ENCODE measurements at places on chromosomes 7 and 10. TPM values are rescaled to one million over a fixed set of nuclear protein-coding genes. Genes with fewer than 3 reads are reported as not detected.

LRRD1 gene
- not detected for total RNA-seq

NKX1-2 gene
- not detected for total RNA-seq

ACTA2 gene
- 1,936 TPM for total RNA-seq

UCN3 gene
- total RNA-seq, result not detected

UPK3B gene
- total RNA-seq, result 126 TPM

CUBN gene
- total RNA-seq, result 0.15 TPM

ATG9B gene
- not detected for total RNA-seq

GRCh38 chr7:33986951-33987947 lies 81.9 kb downstream of the BMPER start:
- no peak for DNase-seq

DNA sequence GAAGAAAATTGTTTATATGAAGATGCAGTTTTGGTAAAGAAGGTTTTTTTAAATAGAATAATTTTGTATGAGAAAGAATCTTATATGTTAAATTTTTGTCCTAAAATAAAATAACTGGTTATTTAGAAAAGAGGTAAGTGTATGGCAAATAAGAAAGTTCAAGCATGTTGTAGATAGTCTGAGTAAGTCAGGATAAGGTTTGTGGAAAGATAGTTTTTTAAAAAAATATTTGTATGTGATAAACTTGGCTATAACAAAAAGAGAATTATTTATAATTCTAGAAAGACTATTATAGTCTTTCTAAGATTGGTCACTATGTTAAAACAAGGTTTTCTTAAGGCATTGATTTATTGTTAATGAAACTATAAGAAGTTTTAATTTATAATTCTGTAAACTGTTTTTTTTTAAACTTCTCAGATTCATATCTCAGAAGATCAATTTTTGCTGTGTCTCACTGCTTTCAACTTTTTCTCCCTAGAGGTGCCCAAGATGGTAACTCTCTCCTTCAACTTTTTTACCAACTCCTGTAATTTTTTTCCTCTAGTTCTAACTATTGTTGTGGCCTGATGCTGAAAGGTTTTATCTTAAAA lies 698.6 kb downstream of the CCSER2 start:
- DNase-seq, result no peak

DNA sequence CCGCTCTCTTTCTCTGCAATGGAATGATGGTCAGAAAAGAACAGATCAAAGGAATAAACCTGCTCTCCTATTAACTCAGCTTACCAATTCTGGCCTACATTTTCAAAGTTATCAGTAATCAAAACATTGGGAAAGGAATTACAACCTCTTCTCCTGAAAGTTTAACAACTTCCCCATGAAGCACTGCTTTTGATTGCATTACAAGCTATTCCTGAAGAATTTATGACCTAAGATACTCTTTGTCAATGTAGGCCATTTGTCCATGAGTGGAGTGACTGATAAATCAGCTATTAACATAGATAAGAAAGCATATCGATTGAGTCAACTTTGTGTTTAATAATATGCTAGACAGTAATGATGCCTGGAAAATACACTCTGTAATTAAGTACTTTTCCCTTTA lies 271.7 kb upstream of the C7orf33 start:
- no peak for DNase-seq

DNA sequence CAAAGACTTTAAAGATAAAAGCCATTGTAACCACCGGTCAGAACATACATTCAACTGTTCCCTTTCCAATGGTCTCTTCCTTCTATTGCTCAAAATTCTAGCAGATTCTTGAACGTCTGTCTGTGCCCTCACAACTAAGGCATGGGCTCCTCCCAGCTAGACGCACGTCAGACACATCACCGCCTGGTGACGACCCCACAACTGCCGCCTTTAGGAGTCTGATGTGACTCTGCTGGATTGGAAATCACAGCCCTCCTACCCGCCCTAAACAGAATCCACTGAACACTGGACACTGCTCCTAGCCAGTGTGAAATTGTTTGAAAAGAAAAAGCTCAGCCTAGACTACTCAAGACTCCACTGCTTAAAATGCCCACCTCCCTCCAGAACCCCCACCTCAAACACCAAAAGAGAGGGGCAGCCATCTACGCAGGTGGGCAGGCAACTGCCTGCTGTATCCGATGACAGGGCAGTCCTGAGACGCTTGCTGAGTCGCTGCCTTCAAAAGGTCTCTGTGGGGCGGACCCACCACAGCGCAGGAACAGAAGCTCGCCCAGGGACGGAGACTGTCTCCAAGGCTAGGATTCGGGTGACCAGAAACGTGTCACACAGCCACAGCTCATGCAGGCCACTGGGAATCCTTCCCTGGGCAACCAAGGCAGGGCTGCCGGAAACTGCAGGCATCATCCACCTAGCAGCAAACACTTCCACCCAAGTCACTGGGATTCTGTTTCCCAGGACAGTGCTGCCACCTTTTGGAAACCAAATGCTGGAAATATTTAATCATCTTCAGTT lies 34.7 kb downstream of the GSDME start:
- peak; percentile 49 for DNase-seq

DNA sequence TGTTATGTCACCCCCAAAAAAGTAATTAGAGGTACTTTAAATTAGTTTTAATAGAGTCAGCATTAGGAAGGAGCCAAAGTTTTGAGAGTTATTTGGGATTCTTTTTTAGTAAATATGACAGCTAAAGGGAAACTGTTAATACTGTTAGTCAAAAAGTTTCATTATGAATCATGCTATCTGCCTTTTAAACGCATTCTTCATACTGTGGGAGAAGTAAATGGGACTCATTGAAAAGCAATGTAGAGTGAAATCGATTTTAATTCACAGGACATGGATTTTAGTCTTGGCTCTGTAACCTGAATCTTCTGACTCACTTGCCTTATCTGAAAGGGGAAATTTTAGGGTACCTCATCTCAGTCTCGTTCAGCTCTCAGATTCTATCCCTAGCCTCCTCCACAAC lies 105.1 kb downstream of the AASS start:
- no peak for DNase-seq

DNA sequence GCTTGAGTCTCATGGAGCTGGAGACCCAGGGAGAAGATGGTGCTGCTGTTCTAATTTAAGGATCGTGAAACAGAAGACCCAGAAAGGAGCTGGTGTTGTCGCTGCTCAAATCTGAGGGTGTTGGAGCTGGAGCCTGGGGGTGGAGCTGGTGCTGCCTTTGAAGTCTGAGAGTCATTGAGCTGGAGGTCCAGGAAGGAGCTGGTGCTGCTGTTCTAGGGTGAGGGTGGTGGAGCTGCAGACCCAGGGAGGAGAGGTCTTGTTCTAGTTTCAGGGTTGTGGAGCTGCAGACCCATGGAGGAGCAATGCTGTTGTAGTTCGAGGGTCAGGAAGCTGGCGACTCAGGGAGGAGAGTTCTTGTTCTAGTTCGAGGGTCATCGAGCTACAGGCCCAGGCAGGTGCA lies 84.1 kb upstream of the ZNF479 start:
- DNase-seq, result no peak

GRCh38 chr10:115727129-115727528 lies 545.9 kb downstream of the GFRA1 start:
- no peak for DNase-seq

- no peak for DNase-seq
Observed at GRCh38 chr7:102888561-102889233, 24.1 kb upstream of the LRRC17 start.

DNA sequence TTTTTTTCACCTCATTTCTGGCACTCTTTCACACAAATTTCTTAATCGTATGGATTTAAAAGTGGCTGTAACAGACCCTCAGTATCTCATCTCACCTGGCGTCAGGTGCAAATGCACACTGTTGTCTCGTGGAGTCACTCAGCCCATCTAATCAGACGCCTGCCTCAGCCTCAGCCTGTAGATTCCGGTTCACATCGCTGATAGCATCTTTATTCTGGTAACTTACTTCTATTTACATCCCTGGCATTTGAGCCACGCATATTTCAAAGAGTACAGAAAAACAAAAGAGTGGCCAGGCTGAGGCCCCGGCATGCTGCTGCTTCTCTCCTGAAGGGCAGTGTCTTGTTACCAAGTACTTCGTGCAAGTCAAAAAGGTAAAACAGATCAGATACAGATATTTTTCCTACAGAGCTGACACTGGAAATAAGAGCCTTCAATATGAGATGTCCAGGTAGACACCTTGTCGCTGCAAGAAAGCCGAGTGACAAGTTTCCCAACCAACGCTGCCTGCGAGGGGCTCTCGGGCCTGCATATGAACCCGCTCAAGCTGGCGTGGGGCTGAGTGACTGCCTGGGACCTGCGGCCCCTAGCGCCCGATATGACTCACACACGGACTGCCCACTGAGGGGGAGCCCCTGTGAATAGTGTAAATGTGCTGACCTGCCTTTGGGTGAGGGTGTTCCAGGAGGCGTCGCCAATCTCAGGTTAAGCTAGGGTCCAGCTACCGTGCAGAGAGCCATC lies 4.3 kb downstream of the VIPR2 start:
- DNase-seq, result peak; percentile 43

DNA sequence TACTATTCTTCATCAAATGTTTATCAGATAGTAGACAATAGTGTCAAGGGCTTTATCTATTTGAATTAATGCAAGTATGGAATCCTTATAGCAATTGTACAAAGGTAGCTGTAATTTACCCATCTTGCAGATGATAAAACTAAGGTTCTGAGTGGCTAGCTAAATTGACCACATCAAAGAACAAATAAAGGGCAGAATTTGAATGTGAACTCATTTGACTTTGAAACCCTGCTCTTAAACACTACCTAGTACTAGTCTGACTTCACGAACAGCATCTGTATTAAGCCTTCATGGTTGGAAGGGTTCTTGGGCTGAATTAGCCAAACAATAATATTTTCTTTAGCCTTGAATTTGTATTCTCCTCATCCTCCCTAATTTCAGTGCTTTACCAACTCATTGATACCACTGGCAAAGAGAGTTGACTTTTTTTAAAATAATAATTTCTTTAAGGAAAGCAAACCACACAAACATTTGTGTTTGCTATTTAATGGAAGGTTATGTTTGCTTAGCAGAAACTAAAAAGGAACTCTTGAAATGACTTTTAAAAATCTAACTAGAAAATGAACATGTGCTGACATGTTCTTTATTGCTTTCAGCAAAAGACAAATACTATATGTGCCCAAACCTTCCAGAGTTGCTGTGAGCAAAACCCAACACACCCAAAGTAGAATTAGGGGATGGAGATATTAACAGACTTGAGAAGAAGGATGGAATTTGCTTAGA lies 322.6 kb downstream of the RNLS start:
- DNase-seq, result no peak

GRCh38 chr7:127382301-127383085 lies 10.0 kb downstream of the ZNF800 start:
- no peak for DNase-seq

DNA sequence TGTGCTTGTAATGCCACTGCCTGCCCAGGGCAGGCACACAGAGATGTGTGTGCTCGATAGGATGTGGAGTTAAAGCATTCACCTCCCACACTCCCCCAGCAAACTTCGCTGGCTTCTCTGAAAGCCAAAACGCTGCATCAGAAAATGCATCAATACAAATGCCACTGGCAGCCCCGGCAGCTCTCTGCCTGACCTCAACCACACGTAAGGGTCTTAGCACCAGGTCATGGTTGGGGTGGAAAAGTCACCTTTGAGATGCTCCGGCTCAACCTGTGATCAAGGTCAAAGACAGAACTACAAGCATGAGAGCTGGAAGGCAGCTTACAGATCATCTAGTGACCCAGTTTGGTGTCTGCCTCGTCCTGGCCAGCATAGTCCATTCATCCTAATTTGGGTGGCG lies 114.4 kb upstream of the NANOS1 start:
- peak; percentile 28 for DNase-seq

DNA sequence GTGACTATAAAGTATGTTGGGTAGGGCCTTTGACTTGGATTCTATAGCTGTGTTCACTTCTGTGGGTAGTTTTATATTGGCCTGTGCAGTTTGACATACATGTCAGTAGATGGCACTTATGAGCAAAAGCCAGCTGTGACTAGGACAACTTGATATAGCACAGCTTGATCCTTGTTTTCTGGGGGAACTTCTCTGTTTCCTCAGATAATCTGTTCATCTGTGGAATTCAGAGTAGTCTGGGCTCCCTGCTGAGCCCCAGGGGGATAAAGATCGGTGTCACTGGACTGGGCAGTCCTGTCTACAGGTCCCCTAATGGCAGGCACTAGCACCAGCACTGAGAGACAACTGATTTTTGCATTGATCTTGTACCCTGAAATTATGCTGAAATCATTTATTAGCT lies 25.4 kb downstream of the CYP2C9 start:
- no peak for DNase-seq

- no peak for DNase-seq
Observed at GRCh38 chr7:95688931-95689495, 83.3 kb upstream of the DYNC1I1 start.

DNA sequence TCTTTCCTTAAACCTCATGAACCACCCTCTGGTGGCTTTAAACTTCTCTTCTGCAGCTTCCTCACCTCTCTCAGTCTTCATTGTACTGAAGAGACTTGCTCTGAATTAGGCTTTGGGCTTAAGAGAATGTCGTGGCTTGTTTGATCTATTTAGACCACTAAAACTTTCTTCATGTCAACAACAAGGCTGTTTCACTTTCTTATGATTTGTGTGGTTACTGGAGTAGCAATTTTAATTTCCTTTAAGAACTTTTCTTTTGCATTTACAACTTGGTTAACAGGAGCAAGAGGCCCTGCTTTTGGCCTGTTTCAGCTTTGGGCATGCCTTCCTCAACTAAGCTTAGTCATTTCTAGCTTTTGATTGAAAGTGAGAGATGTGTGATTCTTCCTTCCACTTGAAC lies 38.1 kb upstream of the CDHR3 start:
- DNase-seq, result no peak

GRCh38 chr7:11726794-11727155 lies 105.2 kb downstream of the THSD7A start:
- no peak for DNase-seq

- DNase-seq, result no peak
Observed at GRCh38 chr7:20797462-20798080, 10.9 kb upstream of the SP8 start.

GRCh38 chr7:13946181-13946580 lies 43.3 kb downstream of the ETV1 start:
- DNase-seq, result no peak

GRCh38 chr7:103919272-103919868 lies 70.1 kb downstream of the RELN start:
- no peak for DNase-seq

- no peak for DNase-seq
Observed at GRCh38 chr7:141944811-141945210, 2.0 kb downstream of the CLEC5A start.

DNA sequence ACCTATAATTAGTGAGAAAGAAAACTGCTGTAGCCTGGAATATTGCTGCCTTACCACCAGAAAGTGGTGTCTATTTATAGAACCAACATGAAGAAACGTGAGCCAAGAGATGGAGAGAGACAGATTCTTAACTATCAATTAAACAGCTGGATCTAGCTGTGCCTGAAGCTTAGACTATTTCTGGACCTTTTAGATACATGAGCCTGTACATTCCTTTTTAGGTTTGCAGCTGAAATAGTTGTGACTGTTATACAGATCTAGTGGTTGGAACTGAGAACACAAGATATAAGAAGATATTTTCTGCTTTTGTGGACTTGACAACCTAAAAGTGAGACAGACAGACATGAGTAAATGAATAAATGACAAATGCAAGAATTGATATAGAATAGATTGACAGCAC lies 73.4 kb downstream of the CDK14 start:
- DNase-seq, result no peak
